ENCODE measurements at places on chromosomes 1 and 21.

DNA sequence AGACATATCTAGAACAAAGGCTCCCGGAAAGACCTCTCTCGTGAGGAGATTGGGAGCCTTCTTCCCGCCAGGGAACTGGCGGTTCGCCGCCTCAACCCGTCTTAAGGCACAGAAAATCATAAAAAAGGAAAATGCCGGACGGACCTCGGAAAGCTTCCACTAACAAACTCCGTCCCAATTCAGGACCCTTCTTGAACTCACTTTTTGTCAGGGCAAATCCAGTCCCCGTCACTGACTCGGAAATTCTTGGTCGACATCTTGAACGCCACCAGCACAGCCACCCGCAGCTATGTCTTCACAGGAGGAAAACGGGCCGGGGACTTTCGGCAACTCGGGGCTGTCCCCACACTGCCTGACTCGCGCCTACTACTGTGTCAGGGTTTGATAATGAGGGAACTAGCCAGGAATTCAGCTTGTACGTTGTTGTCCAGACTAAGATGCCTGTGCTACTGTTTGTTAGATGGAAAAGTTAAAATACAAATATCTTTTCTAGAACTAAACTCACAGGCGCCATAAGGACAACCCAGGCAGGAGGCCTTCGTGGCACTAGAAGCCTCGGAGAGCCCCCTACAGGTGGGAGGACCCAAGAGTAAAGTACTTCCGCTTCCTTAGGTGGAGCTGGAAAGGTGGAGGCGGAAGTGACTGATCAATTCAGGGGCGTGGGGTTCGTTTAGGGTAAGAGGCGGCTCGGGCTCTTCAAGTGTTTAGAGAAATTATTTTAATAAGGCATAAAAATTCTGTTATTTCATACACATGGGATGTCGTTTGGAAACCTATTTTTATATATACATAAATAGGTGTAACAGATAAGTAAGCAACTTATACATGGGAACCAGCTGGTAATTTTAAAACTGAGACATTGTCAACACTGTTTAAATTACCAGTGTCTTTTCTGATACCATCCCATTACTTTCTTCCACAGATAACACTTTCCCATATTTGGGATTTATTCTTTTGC is at the start of gene ZRANB2:
Gene ZRANB2 (minus strand): TSS at position 297 of the 958 bp plus-strand sequence. CDS start 40 bp downstream, at position 257.
- H3K27me3 ChIP-seq = peaks cover 5% of the 10 kb centered on the region
- H3K27ac ChIP-seq = peak within 1 kb of the TSS; percentile 99
- H3K4me3 ChIP-seq = peak within 1 kb of the TSS; percentile 99
- peaks cover 16% of the 10 kb centered on the region for H3K36me3 ChIP-seq
- H3K4me1 ChIP-seq = peaks cover 26% of the 10 kb centered on the region

DNA sequence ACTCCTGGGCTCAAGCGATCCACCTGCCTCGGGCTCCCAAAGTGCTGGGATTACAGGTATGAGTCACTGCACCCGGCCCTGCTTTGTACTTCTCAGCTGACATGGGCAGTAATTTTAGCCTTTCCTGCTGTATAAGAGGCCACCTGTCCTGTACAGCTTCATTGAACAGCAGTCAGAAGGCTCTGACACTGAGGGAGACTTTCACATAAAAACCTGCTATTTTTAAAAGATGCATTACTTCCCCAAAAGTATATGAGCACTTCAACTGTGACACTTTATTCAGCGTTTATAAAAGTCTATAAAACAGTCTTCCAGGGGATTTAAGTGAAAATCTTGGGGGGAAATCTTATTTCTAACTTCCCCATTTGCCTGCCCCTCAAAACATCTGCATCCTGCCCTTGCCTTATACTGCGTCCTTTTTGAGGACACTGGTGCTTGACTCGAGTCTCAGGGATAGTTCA is 17.6 kb downstream of the RNU5D-1 start:
- peaks cover 2% of the 10 kb centered on the region for H3K27me3 ChIP-seq
- H3K36me3 ChIP-seq = no peaks in the 10 kb centered on the region
- no peak for DNase-seq
- H3K4me1 ChIP-seq = peaks cover 32% of the 10 kb centered on the region

DNA sequence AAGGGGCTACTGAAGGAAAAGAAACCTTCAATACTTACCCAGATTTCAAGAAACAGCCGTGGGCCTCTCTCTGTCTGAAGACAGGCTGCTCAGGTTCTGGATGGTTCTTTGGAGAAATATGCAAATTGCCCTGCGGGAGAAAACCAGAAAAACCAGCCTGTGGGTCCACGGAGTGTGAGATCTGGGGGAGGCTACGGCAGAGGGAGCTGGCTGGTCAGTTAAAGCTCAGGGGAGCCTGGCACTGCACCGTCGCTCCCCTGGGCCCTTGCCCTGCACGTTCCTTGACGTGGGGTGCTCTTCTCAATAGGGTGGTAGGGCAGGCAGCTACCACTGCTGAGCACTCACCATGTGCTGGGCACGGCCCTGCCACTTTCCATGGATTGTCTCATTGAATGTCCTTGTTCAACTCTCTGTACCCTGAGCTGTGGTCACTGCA is 12.7 kb downstream of the TMCO4 start:
- DNase-seq = no peak
- H3K4me3 ChIP-seq = no peak overlapping the region
- peaks cover 7% of the 10 kb centered on the region for H3K4me1 ChIP-seq
- peaks cover 23% of the 10 kb centered on the region for H3K36me3 ChIP-seq

GRCh38 chr1:54053745-54054437 is 483 bp downstream of the TCEANC2 start:
- DNase-seq = peak; percentile 4
- H3K27ac ChIP-seq = no peak overlapping the region
- H3K27me3 ChIP-seq = no peaks in the 10 kb centered on the region
- no peak overlapping the region for H3K4me3 ChIP-seq
- peaks cover 22% of the 10 kb centered on the region for H3K4me1 ChIP-seq

- no peaks in the 10 kb centered on the region for H3K36me3 ChIP-seq
- H3K27me3 ChIP-seq = peaks cover 8% of the 10 kb centered on the region
- no peak for DNase-seq
- no peaks in the 10 kb centered on the region for H3K4me1 ChIP-seq
- H3K27ac ChIP-seq = no peak overlapping the region
Observed at GRCh38 chr1:66552829-66553228, 18.9 kb downstream of the SGIP1 start.

- H3K27ac ChIP-seq = no peak overlapping the region
- no peak overlapping the region for H3K4me3 ChIP-seq
- no peaks in the 10 kb centered on the region for H3K36me3 ChIP-seq
Observed at GRCh38 chr1:241688940-241689368, 36.9 kb downstream of the WDR64 start.

DNA sequence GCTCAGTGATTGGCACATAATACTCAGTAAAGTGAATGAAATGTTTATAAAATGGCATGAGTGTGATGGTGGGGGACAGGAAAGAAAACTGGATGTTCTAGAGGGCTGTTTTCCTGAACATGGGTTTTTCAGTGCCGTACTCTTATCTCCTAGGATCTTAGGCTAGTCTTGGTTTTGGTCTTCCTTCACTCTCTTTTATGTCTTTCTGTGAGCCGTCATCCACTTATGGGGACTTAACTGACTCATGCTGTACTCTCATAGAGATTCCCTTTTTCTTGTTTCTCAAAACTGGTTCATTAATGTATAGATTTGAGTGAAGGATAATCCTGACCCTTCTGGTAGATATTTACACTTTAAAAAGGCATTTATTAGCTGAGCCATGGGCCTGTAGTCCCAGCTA is 16.6 kb downstream of the AGO3 start:
- H3K4me1 ChIP-seq = peaks cover 26% of the 10 kb centered on the region
- no peaks in the 10 kb centered on the region for H3K36me3 ChIP-seq
- H3K27me3 ChIP-seq = peaks cover 1% of the 10 kb centered on the region
- no peak for DNase-seq

DNA sequence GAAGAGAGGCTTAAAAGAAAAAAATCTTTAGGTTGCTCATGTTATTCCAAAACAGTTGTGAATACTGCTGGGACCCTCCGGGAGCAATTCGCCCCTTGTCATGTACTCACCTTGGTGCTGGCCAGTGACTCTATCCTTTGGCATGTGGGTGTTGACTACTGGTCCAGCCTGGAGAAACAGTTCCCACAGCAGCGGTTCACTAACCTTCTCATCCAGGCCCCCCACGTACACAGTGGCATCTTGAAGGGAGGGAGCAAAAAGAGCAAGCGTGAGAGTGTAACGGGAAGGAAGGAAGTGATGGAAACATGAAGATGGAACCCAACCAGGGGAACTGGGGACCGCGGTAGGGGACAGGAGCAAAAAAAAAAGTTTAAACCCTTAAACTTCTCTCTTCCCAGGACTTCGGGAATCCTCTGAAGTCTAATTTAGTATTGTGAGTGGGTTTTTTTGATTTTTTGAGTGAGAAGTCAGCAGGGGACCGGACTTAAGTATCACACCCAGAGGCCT is 494 bp downstream of the SF3B4 start:
- peak overlapping the region; percentile 94 for H3K27ac ChIP-seq
- H3K4me1 ChIP-seq = peaks cover 43% of the 10 kb centered on the region
- peak overlapping the region; percentile 97 for H3K4me3 ChIP-seq

DNA sequence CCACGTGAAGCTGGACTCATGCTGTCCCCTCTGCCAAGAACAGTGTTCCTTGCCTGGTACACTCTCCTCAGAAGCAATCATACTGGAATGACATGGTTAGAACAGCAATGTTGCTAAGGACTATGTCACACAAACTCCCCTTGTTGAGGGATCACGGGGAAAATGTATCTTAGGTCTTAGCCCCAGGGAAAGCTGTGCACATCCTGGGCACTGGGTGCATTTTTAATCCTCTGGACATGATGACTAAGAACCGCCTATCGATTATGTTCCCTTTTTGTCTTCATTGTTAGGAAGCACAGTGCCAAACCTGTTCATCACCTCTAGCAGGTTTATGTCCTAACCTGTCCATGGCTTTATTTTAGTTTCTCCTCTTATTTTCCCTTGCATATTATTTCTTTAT is 115.1 kb downstream of the HIVEP3 start:
- no peaks in the 10 kb centered on the region for H3K27me3 ChIP-seq
- no peak for DNase-seq
- H3K36me3 ChIP-seq = no peaks in the 10 kb centered on the region
- peak overlapping the region; percentile 95 for H3K27ac ChIP-seq
- H3K4me1 ChIP-seq = peaks cover 99% of the 10 kb centered on the region
- peak overlapping the region; percentile 71 for H3K4me3 ChIP-seq

DNA sequence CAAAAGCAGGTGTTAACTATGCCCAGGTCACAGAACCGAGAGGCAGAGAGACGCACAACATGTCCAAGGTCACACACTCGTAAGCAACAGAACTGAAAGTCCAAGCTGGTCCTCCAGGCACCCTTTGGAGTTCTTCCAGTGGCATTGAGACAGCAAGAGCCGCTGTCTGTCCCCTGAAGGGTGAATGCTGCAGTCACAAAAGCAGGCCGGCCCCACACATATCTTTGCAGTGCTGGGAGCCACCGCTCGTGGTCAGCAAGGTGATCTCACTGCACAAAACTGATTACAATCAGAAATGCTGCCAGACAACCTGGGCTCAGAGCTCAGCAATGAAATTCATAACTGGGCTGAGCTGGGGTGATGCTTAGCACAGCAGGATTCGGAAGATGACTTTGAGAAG is 47.4 kb upstream of the RAB4A start:
- DNase-seq = no peak
- peaks cover 4% of the 10 kb centered on the region for H3K4me1 ChIP-seq
- peaks cover 2% of the 10 kb centered on the region for H3K27me3 ChIP-seq
- no peaks in the 10 kb centered on the region for H3K36me3 ChIP-seq
- H3K27ac ChIP-seq = no peak overlapping the region

DNA sequence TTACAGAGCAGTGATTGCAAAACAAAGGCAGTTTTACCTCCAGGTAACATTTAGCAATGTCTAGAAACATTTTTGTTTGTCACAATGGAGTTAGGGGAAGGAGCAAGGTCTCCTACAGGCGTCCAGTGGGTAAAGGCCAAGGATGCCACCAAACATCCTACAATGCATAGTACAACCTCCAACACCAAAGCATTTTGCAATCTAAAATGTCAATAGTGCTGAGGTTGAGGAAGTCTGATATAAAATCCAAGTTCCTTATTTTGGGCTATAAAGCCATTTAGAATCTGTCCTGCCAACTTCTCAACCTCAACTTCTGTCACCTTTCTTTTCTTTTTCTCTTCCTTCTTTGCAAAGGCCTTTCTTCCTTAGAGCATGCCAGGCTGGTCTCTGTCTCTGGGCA is 111.2 kb downstream of the FASLG start:
- DNase-seq = no peak
- no peaks in the 10 kb centered on the region for H3K27me3 ChIP-seq
- no peak overlapping the region for H3K27ac ChIP-seq
- no peak overlapping the region for H3K4me3 ChIP-seq

- H3K27me3 ChIP-seq = peaks cover 8% of the 10 kb centered on the region
- peaks cover 29% of the 10 kb centered on the region for H3K4me1 ChIP-seq
- DNase-seq = no peak
- no peak overlapping the region for H3K4me3 ChIP-seq
- H3K27ac ChIP-seq = no peak overlapping the region
- no peaks in the 10 kb centered on the region for H3K36me3 ChIP-seq
Observed at GRCh38 chr1:179950651-179951050, 4.0 kb upstream of the CEP350 start.

- no peak overlapping the region for H3K27ac ChIP-seq
- H3K4me3 ChIP-seq = no peak overlapping the region
- no peaks in the 10 kb centered on the region for H3K36me3 ChIP-seq
Observed at GRCh38 chr1:70487459-70487815, 76.4 kb downstream of the CTH start.

GRCh38 chr1:159005676-159006075 is 4.0 kb upstream of the IFI16 start:
- H3K36me3 ChIP-seq = peaks cover 9% of the 10 kb centered on the region
- H3K4me1 ChIP-seq = peaks cover 56% of the 10 kb centered on the region
- H3K27me3 ChIP-seq = peaks cover 9% of the 10 kb centered on the region
- no peak overlapping the region for H3K4me3 ChIP-seq
- peak overlapping the region; percentile 64 for H3K27ac ChIP-seq
- DNase-seq = no peak

DNA sequence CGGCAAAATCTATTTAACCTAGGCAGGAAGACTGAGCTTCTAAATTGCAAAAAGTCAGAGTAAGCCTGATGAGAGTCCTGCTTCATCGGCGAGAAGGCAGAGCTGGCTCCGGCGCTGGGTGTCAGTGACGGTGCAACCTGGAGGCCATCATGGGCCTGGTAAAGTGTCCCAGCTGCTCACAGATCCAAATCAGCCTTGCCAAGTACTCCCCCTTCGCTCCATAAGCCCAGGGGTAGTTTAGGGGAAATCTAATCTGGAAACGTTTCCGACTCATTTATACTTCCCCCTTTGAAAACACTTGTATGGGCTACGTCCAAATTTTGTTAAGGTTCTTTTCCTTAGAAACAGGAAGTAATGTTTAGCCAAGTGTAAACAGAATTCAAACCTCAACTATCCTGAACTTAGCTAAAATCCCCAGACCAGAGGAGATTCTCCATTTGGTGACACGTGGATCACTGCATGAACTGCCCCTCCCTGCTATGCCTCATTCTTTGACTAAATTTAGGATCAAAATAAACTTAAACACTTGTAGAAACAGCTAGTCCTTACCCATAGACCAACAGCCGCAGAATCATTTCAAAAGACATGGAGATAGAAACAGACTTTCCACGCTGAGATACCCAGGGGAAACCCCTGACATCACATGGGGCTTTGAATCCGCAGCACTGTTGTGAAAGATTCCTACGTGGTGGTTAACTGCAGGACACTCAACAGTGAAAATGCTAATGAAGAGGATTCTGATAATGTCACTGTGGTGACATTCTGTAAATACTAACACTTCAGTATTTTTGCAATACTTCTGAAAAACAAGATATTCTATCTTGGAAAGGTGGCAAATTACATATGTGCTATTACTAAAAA is 172.7 kb downstream of the TGFBR3 start:
- peaks cover 85% of the 10 kb centered on the region for H3K4me1 ChIP-seq
- H3K27ac ChIP-seq = peak overlapping the region; percentile 94
- DNase-seq = peak; percentile 83
- H3K4me3 ChIP-seq = peak overlapping the region; percentile 62
- H3K27me3 ChIP-seq = peaks cover 2% of the 10 kb centered on the region
- H3K36me3 ChIP-seq = peaks cover 91% of the 10 kb centered on the region

Data from immature natural killer cell (primary cell).